ENCODE measurements at places on chromosomes 13 and 19.

GRCh38 chr19:17787274-17787913, 7.5 kb upstream of the B3GNT3 start:
- no peak for DNase-seq

DNA sequence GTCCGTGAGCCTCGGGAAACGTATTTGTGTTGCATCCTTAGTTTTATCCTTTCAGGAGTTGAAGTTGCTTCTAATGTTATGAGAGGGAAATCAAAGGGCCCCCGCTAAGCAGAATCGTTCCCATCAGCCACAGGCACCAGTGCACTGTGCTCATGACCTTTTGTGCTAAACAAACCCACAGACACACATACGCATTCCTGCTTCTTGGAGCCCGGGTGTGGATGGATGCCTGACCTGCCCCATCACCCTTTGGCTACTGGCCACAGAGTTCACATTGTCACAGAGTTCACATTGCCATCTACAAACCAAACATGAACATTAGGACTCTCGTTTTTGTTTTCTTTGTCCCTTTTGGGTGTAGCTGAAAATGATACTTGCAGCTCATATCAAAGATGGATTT, 47.2 kb downstream of the CHST8 start:
- DNase-seq: no peak

GRCh38 chr13:32682740-32683139, 96.5 kb downstream of the PDS5B start:
- no peak for DNase-seq

DNA sequence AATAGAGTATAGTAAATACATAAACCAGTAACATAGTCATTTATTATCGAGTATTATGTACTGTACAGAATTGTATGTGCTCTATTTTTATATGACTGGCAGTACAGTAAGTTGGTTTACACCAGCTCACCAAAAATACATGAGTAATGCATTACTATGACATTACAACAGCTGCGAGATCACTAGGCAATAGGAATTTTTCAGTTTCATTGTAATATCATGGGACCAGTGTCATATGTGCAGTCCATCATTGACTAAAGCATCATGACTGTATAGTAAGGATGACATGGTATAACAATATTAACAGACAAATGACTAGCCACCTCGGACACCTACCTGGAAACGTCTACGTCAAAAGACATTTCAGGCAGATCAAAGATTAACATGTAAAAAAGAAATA, 33.6 kb downstream of the ATP7B start:
- DNase-seq: no peak

DNA sequence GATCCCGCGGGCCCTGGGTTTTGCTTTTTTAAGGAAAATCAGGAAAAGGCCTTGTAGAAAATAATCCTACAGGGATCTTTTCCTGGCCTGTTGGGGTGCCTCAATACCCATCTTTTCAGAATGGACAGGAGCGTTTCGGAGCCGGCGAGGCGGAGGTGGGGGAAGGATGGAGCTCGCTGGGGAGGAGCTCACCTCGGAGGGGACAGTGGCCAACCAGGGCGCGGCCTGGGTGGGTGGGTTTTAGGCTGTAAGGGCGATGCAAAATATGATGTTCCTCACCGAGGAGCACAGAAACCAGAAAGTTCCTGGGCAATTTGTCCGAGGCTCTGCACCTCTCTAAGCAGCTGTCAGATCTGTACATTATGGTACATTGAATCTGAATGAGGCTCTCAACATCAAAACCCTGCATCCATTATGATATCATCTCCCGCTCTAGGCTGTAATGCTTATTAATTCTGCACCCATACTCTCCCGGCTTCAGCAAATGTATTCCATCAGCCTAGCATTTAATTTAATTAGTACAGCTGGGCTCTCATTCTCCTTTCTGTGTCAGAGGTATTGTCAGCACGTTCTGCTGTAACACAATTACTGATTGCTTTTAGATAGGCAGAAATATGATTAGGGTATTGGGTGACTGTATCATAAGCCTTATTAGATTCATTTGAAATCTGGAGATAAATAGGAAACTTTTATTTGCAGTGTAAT, 90.3 kb upstream of the SOX1 start:
- DNase-seq: no peak

DNA sequence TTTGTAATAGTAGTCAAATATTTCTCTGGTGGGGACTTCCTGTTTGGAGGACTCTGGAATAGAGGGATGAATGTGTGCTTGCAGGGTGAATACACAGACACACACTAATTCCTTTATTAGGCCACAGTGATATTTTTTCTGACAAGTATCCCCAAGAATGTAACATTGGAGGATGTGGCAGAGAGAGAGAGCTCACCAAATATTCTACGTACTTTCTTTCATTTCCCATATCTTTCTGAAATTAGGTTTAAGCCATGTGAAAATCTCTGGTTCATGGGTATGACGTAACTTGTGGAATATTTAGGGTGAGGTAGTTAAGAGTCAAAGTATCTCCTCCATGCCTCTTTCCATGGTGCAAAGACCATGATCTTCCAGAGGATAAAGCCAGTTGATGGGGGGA, 463.4 kb downstream of the DIAPH3 start:
- no peak for DNase-seq

DNA sequence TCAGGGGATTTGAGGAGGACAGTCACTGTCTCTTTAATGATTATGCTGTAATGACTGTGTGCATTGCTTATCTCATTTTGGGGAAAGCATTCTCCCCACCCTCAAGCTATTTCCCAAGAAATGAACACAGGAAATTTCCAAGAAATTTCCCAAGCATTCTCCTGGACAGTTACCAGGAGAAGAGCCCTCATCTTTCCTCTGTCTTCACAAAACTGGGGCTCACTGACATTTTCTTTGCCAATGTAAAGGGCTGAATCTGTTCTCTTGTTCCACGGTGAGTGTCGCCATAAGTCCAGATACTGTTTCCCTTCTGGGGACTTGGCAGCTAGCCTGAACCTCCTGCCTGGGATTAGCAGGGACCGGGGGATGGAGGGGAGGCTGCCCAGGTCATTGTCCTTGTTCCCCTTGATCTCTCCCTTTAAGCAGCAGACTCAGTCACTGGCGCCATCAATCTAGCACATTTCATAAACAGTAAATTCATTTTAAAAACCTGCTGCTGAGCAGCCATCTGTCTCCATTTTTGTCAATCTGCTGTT, 172.8 kb downstream of the DNAJC15 start:
- DNase-seq: no peak

DNA sequence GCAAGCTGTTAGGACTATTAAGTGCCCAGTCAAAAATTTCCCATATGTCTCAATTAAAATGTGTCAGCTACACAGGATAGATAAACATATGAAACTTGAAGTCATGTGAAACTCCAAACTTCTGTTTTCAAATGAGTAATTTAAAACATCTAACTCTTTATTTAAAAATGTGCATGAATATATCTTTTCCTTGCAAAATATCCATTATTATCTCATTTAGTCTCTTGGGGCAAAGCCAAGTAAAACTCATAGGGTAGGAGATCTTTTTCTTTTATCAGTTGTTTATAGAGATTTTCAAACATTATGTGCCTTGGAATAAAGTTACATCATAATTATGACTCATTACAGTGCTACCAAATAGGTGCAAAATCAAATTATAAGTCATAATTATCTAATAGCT, 2020.1 kb upstream of the PRR20A start:
- no peak for DNase-seq

- no peak for DNase-seq
Observed at GRCh38 chr13:52686376-52686775, 33.7 kb downstream of the SUGT1 start.

DNA sequence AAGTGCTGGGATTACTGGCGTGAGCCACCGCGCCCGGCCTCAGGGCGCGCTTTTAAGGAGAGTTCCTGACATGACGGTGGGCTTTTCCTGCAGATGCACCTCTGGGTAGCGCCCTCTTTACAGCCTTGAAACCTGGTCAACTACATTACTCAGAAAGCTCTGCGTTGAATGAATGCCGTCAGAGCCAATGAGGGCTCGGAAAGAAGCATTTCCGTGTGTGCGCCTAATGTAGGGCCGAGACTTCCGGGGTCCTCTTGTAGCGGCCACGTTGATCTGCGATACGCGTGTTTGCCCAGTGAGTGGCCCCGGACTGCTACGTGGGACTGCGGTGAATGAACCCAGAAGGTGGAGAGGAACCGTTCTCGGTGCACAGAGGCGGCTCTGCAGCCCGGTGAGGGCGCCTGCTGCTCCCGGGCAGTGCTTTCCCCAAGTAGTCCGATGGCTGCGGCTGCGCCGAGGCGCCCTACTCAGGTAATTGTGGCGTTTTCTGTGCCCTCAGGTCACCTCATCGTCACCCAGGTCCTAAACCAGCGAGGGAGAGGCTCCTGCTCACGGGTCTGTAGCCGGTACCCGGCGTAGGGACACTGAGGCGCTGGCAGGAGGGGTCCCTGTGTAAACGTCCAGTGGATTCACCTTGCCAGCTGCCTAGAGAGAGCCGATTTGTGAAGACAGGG, 4.9 kb upstream of the ZNF552 start:
- DNase-seq: peak; percentile 93

GRCh38 chr13:44032802-44033201, 153.1 kb downstream of the LACC1 start:
- DNase-seq: no peak

GRCh38 chr13:50915565-50915964, 6.0 kb downstream of the RNASEH2B start:
- no peak for DNase-seq

DNA sequence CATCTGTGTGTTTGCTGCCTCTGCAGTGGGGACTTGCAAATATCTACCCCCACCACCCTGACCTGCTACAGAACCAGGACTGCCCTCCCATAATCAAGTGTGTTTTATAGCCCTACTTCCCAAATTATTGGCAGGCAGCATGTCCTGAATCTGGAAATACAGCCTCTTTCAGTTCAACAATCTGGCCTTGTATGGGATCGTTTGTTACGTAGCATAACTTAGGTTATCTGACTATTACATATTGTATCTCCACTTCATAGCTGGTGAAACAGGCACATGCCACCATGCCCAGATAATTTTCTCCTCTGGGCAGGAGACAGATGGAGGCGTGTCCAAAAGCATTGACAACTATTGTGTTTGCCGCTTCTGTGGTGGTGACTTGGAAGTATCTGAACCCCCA, 66.7 kb upstream of the ADGRL1 start:
- no peak for DNase-seq

GRCh38 chr19:609004-609346, 19.3 kb downstream of the HCN2 start:
- DNase-seq: peak; percentile 66

DNA sequence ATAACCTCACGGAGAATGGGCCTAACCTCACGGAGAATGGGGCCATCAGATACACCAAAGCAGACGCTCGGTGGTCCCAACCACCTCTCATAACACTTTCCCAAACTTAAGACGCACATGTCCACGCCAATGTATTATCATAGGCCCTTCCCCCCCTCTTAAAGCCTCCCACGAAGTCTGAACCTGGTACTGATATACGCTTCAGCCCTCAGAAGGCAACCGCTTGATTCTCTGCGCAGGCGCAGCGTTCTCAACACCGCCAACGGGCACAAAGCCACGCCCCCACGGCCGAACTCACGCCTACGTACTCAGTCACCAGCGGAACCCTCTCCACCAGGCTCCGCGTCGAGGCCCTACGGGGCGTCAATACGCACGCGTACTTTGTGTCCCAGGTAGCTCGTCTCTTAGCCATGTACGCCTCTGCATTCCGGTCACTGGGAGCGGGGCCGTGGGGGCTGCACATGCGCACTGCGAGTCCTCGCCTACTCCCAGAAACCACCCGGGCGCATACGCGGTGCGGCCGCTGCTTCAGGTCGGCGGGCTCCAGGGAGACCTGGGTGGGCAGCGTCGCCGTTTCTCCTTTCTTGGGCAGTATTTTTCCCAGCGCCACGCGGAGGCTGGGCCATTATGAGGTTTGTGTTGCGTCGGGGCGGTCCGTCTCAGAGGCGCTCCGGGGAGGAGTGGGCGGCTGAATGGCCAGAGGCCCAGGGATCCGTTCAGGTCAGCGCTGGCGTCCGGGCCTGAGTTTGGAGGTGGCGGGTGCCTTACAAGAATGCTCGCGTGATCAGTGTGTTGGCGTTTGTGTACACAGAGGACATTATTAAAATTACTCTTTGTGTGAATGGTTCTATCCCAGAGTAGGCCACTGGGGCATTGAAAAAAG, 25.3 kb downstream of the ZNF582 start:
- peak; percentile 85 for DNase-seq

All from inflammatory macrophage (primary cell).